Stimulated activated CD4-positive, alpha-beta T cell treated with anti-CD3 and anti-CD28 coated beads, Interleukin-12 subunit alpha, Interleukin-12 subunit beta, amount 100 ng/mL, for 24 hours (primary cell): ENCODE measurements at places on chromosomes 2 and 18.

DNA sequence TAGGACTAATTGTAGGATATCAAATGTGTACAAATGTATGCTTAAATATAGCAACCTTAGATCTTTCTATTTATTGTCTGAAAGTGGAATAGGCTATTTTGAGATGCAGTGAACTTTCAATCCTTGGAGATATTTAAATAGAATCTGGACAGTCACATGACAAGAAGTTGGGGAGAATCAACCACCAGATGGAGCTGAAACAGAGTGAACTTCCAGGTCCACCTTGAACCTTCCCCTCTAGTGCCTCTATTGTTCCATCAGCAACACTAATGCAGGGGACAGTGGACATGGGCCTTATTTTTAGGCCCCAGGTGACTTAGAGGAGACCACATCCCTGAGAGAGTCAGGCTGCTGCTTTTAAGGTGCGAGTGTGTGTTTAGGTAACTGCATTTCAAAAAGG lies 37.0 kb upstream of the CRIM1 start:
- no peak for DNase-seq

DNA sequence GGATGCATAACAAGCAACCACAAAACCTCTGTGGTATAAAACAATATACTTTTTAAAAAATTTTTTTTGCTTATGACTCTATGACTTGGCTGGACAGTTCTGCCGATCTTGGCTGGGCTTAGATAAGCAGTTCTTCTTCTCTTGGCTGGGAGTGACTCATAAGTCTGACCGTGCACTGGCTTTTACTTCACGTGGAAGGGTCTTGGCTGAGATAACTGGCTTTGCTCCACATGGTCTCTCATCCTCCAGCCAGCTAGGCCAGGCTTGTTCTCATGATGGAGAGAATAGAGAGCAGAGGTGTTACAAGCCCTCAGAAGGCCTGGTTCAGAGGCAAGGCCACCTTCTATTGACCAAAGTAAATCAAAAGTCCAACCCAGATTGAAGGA lies 178.9 kb upstream of the SERPINE2 start:
- DNase-seq, result no peak

DNA sequence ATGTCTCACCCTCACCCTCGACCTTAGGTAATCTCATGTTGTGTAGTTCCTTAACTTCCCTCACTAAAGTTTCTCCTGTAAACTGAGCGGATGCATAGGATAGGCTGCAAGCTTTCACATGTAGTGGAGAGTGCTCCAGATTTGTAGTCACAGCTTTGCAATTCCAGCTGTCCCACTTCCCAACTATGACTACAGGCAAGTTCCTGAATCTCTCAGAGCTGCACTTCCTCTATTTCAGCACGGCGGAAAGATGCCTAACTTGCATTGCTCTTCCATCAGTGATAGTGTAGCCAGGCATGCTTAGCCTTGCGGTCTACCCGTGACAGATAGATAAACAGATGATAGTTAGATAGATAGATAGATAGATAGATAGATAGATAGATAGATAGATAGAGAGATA lies 183.1 kb upstream of the CCDC68 start:
- DNase-seq, result no peak

DNA sequence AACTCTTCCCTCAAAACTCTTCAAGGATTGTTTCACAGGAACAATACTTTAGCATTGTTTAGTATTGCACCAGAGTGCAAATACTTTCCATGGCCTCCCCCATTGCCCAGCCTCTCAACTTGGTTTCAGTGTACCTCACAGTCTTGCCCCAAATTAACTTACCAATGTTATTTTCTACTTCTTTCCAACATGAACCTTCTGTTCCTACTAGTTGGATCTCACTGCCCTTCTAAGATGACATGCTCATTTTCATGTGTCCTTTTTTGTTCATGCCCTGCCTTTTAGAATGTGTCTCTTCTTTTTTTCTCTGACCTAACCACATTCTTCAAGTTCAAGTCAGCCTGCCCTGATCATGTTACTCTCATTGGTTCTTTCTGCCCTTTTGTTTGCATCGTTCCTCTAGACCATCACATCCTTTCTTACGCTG lies 4.1 kb downstream of the SPATS2L start:
- no peak for DNase-seq

DNA sequence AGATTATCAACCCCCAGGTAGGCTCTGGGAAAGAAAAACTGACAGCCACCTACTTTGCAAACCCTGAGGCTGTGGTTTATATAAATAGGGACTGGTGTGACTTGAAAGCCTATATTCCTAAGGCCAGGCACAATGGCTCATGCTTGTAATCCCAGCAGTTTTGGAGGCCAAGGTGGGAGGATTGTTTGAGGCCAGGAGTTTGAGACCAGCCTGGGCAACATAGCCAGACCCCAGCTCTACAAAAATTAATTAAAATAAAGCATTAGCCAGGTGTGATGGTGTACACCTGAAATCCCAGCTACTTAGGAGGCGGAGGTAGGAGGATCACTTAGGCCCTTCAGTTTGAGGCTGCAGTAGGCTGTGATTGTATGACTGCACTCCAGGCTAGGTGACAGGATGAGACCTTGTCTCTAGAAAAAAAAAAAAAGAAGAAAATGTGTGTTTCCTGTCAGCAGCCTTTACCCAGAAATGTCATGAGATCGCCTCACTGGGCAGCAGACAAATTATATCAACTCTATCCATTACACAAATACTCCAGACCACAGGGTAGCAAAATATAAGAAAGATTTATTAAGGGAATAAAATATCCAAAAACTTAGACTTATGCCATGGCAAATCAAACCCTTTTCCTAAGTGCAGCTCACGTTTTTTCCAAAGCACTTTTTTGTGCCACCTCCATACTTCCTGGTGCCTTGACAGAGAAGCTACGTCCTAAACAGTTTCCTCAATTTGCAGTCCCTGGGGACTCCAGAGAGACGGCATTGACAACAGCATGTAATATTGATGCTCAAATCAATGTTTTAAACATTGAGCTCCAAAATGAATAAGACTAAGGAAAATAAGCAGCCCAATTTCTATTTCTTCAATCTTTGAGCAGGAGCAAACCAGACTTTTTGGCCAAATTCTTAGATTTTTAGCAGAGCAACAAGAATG lies 190.8 kb upstream of the NDUFV2 start:
- no peak for DNase-seq

DNA sequence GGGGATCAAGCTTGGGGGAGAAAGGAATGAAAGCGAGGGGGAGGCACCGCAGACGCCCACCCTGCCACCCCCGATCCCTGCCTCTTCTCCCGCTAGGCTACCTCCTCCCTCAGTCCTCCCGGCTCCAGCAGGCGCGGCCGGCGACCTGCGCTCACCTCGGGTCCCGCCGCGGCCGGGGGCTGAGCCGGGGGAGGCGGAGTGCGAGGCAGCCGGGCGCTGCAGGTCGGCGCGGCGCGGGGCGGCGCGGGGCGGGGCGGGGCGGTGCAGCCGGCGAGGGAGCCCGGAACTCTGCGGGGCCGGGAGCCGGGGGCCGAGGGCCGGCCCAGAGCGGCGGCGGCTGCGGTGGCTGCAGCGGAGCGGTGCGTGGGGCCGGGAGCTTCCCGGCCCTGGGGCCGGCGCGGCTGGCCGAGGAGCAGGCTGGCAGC lies 477 bp downstream of the ACVR1 start:
- DNase-seq, result no peak

GRCh38 chr2:112173646-112174319 lies 35.6 kb downstream of the FBLN7 start:
- DNase-seq, result no peak

DNA sequence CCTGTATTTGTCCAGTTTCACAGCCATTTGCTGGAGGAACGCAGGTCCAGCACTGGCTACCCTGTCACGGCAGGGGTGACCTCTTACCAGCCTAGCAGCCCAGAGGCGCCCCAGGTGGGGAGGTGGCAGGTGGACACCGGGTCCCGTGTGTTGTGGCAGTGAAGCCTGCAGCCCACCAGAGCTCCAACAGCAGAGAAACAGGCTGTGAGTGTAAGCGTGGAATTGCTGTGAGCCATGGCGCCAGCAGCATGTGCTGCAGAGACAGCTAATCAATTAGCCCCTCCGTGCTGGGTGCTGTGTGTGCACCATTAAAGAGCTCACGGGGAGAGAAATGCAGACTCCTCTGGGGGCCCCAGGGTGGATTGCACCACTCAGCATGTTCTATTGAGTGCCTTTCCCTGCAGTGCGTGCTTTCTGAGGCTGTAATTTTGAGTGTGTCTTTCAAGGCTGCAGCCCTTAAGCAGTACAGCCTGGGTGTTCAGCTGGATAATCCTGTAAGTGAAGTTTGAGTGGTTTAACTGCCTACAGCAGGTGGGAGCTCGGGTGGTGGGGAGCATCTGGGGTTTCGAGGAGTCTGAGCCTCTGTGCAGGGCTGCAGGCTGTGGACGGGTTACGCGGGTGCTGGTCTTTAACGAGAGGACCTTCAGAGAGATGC lies 15.9 kb downstream of the RTP5 start:
- DNase-seq, result no peak

- DNase-seq, result no peak
These were observed 223.8 kb downstream of the GLI2 start for GRCh38 chr2:120959426-120959825.

- DNase-seq, result no peak
These were observed 359.3 kb downstream of the CMPK2 start for GRCh38 chr2:6506361-6506794.

DNA sequence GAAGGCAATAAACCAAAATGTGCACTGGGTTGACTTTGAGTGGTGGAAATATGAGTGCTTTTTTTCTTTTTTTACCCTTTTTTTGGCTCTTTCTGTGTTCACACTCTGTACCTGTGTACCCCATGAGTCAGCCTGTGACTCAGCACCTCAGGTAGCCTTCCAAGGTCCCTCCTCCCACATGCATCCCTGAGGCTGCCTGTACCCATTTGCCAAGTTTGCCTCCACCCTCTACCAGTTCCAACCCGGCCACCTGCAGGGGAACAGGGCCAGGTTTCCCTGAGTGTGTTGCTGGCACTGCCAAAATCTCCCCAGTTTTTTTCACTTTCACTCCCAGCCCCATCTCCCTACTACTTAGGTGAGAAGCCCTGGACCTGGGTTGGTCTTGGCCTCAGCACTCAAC lies 14.0 kb downstream of the CXCR1 start:
- no peak for DNase-seq

- DNase-seq, result no peak
These were observed 70.8 kb upstream of the NOSTRIN start for GRCh38 chr2:168731616-168732015.

- DNase-seq, result no peak
These were observed 96.5 kb downstream of the EPB41L5 start for GRCh38 chr2:120109186-120110061.

DNA sequence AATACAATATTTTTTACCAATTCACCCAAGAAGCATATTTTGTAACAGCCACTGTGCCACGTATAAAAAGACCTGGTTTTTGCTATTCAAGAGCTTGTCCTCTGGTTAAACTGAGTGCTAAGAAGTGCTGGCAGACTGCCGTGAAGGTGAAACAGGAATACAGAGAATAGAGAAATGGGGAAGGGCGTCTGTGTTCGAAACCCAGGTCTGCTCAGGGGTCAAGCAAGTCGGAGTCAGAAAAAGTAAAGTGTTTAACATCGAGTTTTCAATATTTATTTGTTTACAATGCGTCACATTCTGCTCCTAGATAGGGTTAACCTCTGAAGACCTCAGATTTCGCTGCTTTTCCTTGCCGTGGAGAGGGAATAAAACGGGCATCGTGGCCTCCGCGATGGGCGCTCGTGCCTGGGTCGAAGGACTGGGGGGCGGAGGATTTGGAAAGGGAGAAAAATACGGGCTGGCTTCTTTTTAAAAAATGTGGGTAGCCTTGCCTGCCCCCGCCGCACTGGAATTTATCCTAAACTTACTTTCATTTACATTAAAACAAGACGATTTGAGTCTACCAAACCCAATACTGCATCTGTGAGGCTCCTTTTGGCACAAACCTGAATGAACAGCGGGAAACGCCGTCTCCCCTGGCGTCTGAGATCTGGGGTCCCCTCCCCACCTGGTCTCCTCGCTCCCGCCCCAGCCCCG lies 1.1 kb upstream of the SNTG2 start:
- no peak for DNase-seq

GRCh38 chr2:229780856-229781773 lies 66.8 kb upstream of the DNER start:
- DNase-seq, result no peak

DNA sequence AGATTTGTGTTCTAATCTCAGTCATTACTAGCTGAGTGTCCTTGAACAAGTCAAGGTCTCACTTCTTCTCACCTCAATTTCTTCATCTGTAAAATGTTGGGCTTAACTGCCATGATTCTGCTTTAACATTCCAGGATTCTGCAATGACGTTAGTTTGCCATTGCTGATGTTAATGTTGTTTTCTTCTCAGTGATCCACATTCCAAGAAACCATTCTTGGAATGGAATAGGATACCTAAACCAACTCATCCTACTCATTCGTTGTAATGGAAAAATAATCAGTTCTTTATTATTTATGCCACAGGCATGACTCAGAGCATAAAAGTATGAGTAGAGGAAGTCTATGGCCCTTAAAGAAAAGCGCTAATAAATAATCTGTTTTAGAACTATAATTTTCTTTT lies 140.2 kb upstream of the ETAA1 start:
- DNase-seq, result no peak

- no peak for DNase-seq
These were observed 128.9 kb upstream of the ARL4C start for GRCh38 chr2:234625626-234626250.

- no peak for DNase-seq
These were observed 537.2 kb upstream of the DCC start for GRCh38 chr18:51802569-51803428.

DNA sequence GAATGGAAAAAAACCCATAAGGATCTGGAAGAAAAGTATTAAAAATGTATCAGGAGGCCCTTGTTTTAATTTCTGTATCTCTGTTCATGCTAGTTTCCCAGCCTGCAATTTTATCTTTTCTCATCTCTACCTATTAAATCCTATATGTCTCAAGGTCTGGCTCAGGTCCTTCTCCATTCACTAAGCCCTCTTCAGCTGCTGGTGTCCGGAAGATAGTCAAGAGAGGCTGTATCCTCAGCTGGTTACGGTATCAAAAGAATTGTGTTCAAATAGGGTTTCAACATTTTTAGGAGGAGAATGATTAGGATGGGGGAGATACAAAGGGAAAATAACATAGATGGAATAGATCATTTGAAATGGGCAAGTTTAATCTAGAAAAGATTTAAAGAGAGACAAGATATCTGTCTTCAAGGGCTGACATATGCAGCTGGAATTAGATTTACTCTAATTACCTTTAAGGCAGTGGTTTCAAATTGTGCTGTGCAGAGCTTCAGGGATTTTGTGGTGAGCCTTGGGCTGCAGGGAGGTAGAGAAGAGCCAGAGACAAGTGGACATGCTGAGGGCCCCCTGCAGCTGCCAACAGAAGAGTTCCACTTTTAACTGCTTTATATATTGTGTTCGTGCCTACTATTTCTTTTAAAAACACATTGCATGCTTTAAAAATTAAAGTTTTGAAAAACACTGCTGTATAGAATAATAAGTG lies 24.1 kb downstream of the GREB1L start:
- no peak for DNase-seq

DNA sequence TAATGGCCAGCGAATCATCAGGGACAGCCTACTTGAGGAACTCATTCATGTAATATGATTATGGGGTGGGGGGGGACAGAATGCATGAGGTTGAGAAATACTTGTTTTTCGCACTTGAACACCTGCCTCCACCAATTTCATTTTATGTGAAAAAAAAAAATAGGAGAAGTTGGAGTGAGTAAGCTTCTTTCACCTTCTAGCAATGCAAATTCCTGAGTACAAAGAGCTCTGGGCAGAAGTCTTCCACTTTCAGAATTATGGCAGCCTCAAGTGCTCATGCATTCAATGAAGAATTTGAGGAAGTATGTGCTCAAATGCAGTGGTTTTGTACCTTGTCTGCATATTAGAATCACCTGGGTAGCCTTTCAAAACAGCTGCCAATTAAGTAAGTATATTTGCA lies 40.1 kb upstream of the GPD2 start:
- no peak for DNase-seq

GRCh38 chr18:76557026-76557575 lies 62.1 kb upstream of the ZNF516 start:
- DNase-seq, result no peak
